ENCODE measurements at places on chromosomes 1 and 21.

GRCh38 chr1:66489972-66490601, 43.9 kb upstream of the SGIP1 start:
- no peak for DNase-seq

- no peak for DNase-seq
Measured at GRCh38 chr1:162386292-162387225, 5.0 kb downstream of the C1orf226 start.

DNA sequence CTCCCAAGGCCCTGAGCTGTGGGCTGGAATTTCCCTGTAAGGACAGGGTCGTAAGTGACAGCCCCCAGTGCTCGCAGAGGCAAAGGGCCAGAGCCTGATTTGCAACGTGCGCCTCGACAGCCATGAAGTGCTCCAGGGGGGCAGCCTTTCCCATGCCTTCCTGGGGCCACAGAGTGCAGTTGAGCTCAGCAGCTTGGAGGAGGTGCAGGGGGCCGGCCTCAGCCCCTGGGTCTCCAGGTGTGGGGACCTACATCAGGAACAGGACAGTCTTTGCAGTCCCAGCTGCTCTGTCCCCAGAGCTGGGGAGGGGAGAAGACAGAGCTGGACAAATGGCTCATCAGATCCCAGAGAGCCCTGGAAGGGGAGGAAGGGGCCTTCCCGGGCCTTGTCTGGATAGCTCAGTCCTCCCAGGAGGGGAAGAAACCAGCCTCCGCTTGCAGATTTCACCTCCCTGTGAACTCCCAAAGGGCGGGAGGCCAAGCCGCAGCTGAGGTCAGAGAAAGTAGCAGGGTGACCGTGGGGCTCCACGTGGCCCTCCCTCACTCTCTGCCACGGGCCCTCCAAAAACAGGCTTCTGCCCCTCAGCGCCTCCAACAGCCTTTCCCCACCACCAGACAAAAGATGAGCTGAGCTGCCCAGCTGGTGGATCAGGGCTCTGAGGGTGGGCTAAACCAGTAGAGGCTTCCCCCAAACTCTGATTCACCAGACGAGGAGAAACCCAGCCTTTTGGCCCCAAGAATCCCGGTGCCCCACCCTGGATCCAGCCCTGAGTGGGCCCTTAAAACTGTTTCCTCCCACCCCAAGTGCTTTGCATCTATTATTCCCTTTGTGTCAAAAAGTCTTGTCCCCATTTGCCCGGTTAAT, 76.5 kb downstream of the DHRS3 start:
- DNase-seq, result no peak

- no peak for DNase-seq
Measured at GRCh38 chr1:53288002-53288789, 39.7 kb downstream of the LRP8 start.

DNA sequence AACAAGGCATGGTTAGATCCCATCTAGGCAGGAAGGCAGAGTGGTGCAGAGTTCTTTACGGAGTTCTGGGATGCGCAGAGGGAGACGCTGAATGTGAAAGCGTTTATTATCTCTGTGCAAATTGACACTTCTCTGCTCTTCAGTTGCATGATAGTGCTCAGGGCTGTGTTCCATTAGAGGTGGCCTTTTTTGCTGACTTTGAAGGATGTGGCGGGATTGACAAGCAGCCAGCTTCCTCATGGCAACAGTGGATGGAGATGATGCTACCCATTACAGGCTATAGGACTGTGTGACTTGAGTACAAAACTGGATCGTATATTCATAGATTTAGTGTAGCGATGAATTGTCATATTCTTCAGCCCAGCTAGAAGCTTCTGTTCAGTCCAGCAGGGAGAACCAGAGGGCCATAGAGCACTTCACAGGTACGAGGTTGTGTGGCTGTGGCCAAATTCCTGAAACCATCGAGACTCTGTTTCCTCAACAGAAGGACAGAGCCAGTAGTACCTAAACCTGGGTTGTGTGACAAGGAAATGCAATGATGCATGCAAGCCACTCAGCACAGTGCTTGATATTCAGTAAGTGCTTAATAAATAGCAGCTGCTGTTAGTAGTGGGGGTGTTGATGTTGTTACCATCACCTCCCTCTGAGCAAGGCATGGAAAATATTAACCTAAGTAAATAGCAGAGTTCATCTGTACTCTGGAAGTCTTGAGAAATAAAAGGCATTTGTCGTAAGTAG, 430.0 kb upstream of the KAZN start:
- no peak for DNase-seq

- DNase-seq, result no peak
Measured at GRCh38 chr1:72280711-72281110, 1.6 kb downstream of the NEGR1 start.

DNA sequence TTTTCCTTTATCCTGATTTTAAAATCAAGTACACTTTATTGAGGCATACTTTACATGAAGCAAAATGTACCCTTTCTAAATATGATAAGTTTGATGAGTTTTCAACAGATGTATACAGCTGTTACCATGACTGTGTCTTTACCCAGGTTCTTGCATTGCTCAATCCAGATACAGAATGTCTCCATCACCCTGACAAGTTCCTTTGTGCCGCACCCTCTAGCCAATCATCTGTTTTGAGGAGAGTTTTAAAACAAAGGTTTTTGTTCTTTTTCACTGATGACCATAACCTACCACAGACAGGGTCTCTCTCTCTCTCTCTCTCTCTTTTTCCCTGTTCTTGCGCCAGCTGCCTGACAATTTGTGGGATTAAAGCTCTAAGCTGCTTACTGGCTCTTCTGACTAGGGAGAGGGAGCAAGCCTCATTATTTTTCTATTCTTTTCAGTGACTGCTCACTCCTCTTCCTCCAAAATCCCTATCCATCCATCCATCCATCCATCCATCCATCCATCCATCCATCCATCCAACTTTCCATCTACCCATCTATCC, 1.2 kb upstream of the KCNE1 start:
- DNase-seq, result no peak

GRCh38 chr1:58988752-58989151, 204.9 kb upstream of the JUN start:
- DNase-seq, result no peak

- DNase-seq, result no peak
Measured at GRCh38 chr1:85396194-85396593, 68.8 kb downstream of the DDAH1 start.

DNA sequence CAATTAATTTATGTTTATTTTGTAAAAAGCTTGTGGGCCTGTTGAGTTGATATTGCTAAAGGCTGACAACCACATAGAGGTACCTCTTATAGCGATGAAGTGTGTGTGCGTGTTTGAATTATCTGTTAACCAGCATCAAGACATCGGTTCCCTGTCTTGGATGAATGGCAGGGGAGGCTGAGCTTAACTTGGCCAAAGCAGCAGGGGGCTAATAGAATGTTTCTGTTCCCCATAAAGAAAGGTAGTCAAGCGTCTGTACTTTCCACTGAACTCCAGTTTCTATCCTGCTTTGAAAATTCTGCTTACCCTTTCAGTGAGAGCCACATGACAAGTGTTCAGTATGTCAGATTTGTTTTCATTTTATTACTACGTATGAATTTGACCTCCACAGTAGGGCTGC, 63.0 kb downstream of the ROR1 start:
- DNase-seq, result no peak

DNA sequence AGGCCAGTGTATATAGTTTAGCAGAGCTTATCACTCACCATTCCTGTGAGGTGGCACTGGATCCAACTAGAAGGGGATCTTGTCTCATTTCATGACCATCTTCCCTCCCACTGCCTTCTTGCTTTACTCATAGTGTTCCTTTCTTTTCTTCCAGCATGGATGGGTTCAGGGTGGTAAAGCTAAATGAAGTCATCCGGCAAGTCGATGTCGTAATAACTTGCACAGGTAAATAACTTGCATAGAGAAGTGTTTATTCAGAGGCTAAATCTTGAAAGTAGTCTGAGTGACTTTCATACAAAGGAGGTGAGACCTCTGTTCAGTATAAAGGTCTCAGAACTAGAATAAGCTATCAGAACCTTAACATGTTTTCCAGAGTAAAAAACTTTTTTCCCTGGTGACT, 16.6 kb upstream of the STRIP1 start:
- DNase-seq, result no peak

All from KG1 (cell line).